T-helper 1 cell (primary cell): ENCODE measurements at places on chromosomes 4 and X.

- no peak for DNase-seq
Measured at GRCh38 chr4:6991249-6991648, 51.9 kb upstream of the TADA2B start.

DNA sequence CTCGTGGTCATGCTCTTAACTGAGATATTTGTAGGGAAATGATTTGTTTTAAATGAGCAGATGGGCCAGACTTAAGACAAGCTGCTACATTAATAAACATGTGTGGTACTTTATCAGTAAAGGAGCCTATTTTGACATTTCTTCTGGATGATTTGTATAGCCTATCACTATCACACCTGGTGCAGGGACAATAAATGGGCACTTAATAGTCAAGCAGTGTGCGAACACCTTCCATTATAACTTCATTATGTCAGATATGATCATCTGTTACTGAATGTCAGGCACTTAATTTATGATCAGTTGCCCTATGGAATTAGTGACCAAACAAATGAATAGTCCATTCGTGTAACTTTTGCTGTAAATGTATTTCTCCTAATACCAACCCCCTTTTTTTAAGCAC, 628.8 kb downstream of the ADGRL3 start:
- DNase-seq, result no peak

- no peak for DNase-seq
Measured at GRCh38 chrX:5425119-5425518, 803.5 kb downstream of the NLGN4X start.

GRCh38 chr4:152957437-152958171, 21.5 kb downstream of the FHDC1 start:
- DNase-seq, result no peak

DNA sequence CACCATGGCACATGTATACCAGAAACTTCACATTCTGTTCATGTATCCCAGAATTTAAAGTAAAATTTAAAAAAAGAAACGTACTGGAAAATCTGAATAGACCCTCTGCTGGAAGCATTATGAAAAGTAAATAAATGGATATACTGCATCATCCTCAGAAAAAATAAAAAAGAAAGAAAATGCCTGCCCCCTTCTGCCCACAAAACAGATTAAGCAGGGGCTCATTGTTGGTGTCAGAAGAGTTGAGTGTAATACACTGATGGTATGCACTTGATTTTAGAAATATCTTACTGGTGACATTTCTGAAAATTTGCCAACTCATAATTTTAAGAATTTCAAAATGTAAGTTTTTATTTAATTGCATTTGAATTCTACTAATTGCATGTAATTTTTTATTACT, 77.8 kb downstream of the LRP2BP start:
- no peak for DNase-seq

GRCh38 chrX:39253551-39253950, 452.3 kb downstream of the MID1IP1 start:
- no peak for DNase-seq

- DNase-seq, result no peak
Measured at GRCh38 chr4:106273831-106274230, 42.2 kb downstream of the TBCK start.

DNA sequence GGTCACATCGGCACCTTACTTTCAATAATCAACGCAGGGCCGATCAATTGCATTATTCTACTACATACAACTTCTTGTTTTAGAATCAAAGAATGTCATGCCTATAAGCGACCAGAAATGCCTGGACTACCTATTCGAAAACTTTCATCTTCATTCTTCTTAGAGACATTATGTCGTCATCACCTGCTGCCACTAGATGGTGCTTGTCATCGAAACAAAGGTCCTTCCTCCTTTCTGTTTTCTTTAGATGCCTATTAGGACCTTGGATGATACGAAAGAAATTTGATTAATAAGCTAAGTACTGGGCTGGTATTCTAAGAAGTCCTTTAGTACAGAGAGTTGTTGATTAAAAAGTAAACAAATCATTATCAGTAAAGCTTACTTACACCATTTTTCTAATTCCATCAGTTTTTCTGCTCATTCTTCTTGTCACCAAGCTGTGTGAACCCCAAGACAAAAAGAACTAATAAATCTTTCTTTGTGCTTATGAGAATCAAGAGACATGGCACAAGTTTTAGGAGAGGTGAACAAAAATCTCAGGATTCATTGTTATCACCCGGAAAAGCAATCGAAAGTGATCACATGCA, 154.5 kb upstream of the SLC4A4 start:
- peak; percentile 3 for DNase-seq

GRCh38 chrX:20263474-20263873, 3.2 kb downstream of the RPS6KA3 start:
- DNase-seq, result no peak

DNA sequence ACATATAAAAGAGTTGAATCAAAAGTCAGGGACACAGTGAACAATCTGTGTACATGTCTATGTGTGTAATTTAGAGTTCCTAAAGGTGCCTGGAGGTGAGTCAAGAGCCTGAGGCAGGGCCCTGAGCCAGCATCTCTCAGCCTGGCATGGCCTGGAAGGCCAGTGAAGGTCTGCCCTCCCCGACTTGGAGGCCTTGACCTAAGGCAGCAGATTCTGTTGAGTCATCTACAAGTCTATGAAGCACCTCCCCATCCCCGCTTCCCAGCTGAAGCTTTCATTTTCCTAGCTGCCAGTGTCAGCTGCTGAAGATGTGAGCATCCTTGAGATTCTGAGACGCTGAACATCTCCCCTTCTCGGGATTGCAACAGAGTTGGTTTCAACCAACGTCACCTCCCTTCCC, 583.9 kb downstream of the BCOR start:
- no peak for DNase-seq

DNA sequence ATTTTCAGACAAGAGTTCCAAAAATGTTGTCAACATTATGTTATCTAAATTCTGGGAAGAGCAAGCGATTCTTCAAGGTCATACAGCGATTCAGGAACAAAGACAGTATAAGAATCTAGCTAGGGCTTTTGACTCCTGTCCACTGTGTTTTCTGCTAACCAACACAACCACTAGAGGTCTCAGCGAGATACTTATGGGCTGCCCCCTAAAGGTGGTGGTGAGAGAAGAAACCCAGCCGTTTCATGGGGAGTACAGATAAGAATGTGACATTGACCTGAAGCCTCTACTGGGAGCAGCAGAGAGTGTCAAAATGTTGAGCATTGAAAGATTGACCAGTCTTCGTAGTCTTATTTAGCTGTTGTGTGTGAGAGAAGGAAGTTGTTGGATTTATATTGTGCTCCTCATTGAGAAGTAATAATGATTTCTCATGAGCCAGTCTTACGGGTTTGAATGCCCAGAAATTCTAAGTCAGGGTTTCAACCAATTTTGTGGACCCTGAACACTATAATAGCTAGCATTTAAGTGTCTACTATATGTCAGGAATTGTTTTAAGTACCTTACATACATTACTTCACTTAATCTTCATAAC, 168.3 kb downstream of the SPRY1 start:
- peak; percentile 77 for DNase-seq

GRCh38 chrX:36414056-36414455, 494.5 kb downstream of the CFAP47 start:
- no peak for DNase-seq

DNA sequence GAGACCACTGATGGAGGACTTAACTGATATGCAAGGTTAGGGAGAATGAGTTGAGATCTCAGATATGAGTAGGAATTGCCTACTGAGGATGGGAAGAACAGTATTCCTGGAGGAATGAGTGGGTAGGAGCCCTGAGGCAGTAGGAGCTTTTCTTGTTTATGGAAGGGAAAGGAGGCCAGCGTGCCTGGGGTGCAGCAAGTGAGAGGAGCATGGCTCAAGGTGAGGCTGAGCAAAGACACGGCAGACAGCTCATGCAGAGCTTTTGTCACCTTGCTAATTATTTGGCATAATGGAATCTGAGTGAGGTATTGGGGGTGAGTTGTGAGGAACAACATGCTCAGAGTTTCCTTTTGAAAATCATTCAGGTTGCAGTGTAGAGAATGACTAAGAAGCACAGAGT, 65.3 kb upstream of the IBSP start:
- no peak for DNase-seq

DNA sequence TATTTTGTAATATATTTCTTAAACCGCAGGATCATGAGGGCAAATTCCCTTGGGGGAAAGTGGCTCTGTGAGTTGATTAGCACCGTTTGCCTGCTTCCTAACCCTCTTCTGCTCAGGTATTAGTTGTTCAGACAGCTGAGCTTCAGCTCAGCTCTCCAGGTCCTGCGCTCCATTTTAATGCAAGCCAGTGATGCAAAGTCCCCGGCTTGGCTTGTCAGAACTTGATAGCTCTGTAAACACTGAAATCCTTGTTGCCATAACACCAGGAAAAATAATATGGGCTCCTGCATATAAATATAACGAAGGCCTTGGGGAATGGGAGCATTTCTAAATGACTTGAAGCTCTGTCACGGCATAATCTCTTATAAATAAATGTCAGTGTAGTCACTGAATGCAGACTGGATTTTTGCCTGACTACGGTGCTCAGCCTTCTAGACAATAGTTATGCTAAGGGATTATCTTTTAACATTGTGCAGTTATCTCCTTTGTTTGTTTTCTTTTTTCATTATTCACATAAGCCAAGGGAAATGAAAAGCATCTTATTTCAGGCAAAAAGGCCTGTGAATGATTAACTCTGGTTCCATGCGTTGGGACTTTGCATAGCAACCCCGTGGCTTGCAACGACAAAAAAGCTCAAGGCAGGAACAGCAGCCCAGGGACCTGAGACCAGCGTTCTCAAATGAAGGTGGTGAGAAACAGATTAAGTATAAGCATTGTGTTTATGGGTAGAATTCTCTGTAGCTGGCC, 253.2 kb downstream of the SPRY1 start:
- DNase-seq, result no peak

DNA sequence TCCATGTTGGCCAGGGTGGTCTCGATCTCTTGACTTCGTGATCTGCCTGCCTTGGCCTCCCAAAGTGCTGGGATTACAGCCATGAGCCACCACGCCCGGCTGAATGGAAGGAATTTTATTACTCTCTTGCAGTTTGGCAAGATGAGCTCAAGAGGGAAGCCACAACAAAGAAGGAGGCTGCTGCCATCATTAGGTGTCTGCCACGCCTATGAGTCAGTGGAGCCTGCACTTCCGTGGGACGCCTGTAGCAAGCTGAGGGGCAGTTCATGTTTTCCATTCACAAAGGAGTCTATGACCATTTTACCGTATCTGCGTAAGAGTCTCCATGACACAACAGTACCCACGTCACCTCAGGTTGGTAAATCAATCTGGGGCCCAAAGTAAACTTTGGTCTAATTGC, 51.2 kb upstream of the CHRNA9 start:
- peak; percentile 75 for DNase-seq

DNA sequence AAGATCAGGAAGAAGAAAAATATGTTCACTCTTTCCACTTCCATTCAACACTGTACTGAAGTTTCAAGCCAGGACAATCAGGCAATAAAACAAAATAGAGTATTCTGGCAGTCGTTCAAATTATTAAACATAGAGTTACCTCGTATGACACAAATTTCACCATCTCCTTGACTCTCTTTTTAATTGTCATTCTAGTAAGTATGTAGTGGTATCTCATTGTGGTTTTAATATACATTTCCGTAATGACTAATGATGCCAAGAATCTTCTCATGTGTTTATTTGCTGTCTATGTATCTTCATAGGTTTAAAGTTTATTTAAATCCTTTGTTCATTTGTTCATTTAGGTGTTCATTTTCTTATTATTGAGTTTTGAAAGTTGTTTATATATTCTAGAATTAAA, 352.2 kb downstream of the IDS start:
- DNase-seq, result no peak

DNA sequence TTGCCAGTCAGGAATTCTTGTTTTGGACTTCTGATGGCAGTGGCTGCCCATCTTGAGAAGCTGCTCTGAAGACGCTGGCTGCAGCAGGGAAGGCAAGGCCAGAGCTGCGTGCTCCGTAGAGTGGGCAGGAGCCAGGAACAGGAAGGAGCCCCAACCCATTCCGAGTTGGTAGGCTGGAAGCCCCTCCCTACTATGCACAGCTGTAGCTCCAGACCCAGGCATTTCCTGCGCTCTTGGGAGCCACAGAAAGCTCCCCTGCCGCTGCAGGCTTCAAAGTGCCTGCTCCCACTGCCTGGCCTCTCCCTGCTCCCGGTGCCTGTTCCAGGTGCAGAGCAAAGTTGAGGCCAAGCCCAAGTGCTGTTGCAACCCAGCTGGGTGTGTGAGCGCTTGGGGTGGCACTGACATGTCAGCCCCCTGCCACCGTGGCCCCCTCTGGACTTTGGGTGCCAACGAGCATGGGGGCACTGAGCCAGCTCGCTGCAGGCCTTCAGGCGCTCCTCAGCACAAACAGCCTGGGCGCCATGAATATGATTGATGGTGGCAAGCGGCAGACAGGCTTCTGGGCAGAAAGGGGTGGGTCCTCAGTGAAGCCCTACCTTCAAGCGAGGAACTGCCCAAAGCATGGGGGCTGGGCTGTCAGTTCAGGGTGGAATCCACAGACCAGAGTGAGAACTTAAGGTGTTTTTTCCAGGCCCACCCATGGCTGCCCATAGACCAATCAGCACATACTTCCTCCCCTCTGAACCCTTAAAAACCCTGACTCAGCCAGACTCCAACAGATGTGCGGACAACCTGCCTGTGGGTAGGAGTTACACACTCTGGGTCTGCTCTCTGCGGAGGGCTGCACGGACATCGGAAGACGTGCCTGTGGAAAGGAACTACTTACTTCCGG, 677.2 kb upstream of the INTU start:
- no peak for DNase-seq

GRCh38 chr4:182286035-182286434, 42.8 kb downstream of the TENM3 start:
- DNase-seq, result no peak

DNA sequence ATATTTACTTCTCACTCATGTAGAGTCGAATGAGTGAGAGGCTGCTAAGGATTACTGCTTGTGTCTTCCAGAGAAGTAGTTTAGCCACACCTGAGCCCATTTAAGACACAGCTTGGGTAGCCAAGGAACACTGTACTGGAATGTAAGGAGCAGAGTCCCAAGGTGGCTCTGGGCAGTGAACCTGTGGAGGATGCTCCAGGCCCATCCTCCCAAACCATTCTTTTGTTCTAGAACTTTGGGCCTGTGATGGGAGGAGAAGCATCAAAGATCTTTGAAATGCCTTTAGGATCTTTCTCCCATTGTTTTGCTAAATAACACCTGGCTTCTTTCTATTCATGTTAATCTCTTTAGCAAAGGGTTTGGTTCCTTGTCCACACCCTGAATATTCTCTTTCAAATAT, 162.2 kb downstream of the KLHL4 start:
- no peak for DNase-seq

GRCh38 chrX:48533165-48533564, 6.3 kb upstream of the TBC1D25 start:
- no peak for DNase-seq
